Dermis lymphatic vessel endothelial cell (primary cell): ENCODE measurements at places on chromosomes 16 and 17. TPM values are rescaled to one million over a fixed set of nuclear protein-coding genes. Genes with fewer than 3 reads are reported as not detected.

The IL34 gene
- total RNA-seq: 1.2 and 1.4 TPM in 2 replicates

The SLC12A3 gene
- total RNA-seq: 0.09 TPM in 1 of 2 replicates, not detected in the other

The PMFBP1 gene
- total RNA-seq: under 0.01 and 0.11 TPM in 2 replicates

The TAC4 gene
- total RNA-seq: not detected in 2 replicates

The MRC2 gene
- 18.1 and 35.7 TPM in 2 replicates for total RNA-seq

The CHRNE gene
- total RNA-seq: 0.86 and 5.7 TPM in 2 replicates

The NEK8 gene
- 1.6 and 2.0 TPM in 2 replicates for total RNA-seq
